ENCODE measurements at places on chromosomes 2 and 18. TPM values are rescaled to one million over a fixed set of nuclear protein-coding genes. Genes with fewer than 3 reads are reported as not detected.

The OTOS gene
- total RNA-seq: not detected

The NOSTRIN gene
- total RNA-seq: 0.23 TPM

The PLA2R1 gene
- 15.4 TPM for total RNA-seq

The NT5C1B gene
- total RNA-seq: not detected

The EFEMP1 gene
- 4,421 TPM for total RNA-seq

The CASP8 gene
- total RNA-seq: 11.9 TPM

The CPS1 gene
- 28.2 TPM for total RNA-seq

The ASB18 gene
- total RNA-seq: not detected

The NAGK gene
- total RNA-seq: 73.1 TPM

The ZFP36L2 gene
- total RNA-seq: 4.0 TPM

The GPBAR1 gene
- total RNA-seq: not detected

The RAMP1 gene
- 1.6 TPM for total RNA-seq

The PNPT1 gene
- 24.0 TPM for total RNA-seq

The CDH19 gene
- total RNA-seq: under 0.01 TPM

The MYL1 gene
- not detected for total RNA-seq

The ECEL1 gene
- not detected for total RNA-seq

The VIT gene
- total RNA-seq: 0.15 TPM

The CYP26B1 gene
- 2.9 TPM for total RNA-seq

The MEP1B gene
- 0.12 TPM for total RNA-seq

The CNGA3 gene
- total RNA-seq: under 0.01 TPM

The IL36B gene
- not detected for total RNA-seq

The CROCC2 gene
- total RNA-seq: 0.12 TPM
